NCI-H526 (cell line): ENCODE measurements at places on chromosomes 3 and 15.

GRCh38 chr15:90043530-90044010 is 42.4 kb downstream of the ZNF710 start:
- DNase-seq = no peak

- DNase-seq = no peak
These were observed 94.3 kb downstream of the UACA start for GRCh38 chr15:70669006-70669602.

GRCh38 chr3:128313935-128314334 is 152.8 kb downstream of the DNAJB8 start:
- DNase-seq = no peak

- DNase-seq = no peak
These were observed 76.4 kb downstream of the EFL1 start for GRCh38 chr15:82186161-82186560.

DNA sequence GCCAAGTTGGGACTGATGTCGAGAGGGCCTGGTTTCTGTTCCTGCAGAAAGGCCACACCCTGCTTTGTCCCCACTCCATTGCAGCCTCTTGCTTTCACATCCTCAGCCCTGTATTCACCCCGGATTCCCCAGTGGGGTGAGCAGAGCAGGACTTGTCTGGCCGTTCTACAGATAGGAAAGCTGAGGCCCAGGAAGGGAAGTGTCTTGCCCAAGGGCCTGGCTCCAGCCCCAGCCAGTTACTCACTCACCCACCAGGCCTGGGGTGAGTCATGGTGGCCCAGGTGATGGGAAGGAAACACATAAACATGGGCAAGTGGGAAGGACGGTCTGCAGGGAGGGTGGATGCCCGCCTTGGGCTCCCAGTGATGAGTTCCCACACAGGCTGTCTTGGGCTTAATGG is 6.1 kb upstream of the DUSP7 start:
- no peak for DNase-seq

DNA sequence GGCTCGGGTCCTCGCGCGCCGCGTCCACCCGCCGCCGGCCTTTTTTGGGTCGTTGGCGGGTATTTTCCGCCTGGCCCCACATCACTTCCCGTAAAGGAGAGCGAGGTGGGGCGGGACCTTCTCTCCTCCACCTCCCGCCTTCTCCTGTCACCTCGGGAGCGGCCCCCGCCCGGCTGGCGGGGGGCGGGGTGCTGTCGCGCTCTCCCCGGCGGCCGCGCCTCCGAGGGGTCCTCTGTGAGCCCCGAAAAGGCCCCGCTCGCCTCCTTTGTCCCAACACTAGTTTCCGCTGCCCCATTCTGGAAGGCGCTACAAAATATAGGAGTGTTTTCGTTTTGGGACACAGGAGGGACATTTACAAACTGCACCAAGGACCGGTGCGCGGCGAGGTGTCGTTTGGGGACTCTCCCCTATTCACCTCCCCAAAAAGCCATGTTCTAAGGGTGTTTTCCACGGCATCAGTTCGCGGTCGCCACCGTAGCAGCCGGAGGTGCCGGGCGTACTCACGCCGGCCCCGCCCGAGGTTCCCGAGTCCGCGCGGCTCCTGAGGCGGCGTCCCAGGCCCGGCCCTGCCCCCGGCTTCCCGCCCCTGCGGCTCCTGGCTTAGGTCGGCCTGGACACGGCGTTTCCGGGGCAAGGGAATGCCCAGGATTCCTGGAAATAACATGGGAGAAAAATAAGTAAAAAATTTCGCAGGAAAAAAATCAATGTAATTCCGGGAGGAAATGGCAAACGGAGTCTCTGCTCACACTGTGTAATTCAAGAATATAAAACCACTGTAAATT is at the start of gene RAB27A:
RAB27A (minus strand) TSS at position 68 of the 782 bp plus-strand sequence. CDS start 54,879 bp downstream, outside the sequence.
- DNase-seq = peak; percentile 88

DNA sequence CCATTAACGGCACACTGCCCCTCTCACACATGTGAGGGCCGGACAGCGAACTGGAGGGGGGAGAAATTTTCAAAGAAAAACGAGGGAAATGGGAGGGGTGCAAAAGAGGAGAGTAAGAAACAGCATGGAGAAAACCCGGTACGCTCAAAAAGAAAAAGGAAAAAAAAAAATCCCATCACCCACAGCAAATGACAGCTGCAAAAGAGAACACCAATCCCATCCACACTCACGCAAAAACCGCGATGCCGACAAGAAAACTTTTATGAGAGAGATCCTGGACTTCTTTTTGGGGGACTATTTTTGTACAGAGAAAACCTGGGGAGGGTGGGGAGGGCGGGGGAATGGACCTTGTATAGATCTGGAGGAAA is 1.5 kb downstream of the SOX2 start:
- no peak for DNase-seq

DNA sequence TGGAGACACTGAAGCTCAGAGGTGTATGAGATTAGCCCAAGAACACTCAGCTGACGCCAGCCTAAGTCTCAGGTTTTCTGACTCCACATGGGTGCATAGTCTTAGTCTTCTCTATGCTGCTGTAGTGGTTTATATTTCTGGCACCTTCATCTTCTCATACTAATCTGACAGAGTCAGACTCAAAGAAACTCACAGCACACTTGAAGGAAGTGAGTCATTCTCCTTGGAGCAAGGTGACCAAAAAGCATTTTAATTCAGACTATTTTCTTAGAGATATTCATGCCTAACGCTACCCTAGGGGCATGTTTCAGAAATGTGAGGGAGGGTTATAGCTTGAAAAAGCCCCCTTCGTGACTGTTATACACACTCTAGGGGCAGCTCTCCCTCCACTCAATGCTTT is 775.3 kb upstream of the ARPP21 start:
- no peak for DNase-seq

GRCh38 chr3:119819806-119820205 is 37.9 kb downstream of the NR1I2 start:
- DNase-seq = no peak

DNA sequence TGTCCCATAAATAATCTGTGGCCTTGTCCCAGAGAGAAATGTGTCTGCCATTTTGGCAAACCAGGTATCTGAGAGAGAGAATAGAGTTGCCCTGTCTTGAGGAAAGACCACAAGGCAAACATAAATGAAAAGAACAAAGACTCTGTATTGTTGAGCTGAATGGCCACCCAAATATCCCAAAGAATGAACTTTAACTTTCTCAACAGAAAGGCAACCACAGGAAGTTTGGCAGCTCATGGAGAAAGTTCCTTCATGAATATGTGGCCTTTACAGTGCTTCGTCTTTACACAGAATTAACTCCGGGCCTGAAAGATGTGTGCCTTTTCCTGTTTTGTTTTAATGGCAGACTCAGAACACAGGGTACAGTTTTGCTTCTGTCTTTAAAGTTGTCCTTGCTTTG is 41.4 kb upstream of the THBS1 start:
- no peak for DNase-seq

GRCh38 chr15:67025719-67026609 is 39.4 kb upstream of the SMAD3 start:
- DNase-seq = no peak

- DNase-seq = no peak
These were observed at the start of gene CCR1 for GRCh38 chr3:46208167-46208704. Gene CCR1 (minus strand): TSS chr3:46208313. CDS start chr3:46204313, 4,000 bp downstream.

GRCh38 chr3:16040991-16041390 is 133.5 kb upstream of the GALNT15 start:
- no peak for DNase-seq

DNA sequence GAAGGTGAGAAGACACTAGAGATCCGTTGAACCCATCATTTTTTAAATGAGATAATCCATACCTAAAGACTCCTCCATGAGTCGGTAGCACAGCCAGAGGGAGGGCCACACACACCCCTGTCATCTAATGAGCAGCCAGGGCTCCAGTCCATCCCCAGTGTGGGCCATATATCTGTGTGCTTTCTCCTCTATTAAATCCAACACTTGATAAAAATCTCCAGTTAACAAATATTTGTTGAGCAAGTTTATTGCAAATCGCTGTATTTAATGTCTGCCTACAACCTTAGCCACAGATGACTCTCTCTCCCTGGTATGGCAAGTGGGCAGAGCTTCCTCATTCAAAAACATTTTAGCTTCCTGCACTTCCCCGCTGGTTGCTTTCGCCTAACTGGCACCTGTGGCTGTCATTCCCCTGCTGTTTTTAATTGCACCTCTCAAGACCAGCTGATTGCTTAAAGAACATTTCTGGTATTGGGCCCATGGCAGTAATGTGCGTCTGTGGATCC is 82.8 kb downstream of the SMAD3 start:
- DNase-seq = no peak

DNA sequence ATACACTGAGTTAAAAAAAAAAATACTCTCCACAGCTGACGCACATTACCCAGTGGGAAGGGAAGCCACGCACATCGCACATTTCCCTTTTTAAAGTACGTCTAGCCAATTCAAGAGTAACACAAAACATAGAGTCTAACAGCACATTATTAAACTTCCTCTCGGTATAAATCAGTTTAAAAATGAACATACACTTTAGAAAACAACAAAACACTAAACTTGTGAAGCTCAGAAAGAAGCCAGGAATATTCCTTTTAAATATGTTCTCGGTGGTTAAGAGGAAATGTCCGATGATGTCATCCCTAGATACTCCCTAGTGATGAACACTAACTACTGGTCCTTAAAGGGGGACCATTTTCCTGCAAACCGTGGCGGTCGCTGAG is 721 bp downstream of the MYEF2 start:
- peak; percentile 74 for DNase-seq

DNA sequence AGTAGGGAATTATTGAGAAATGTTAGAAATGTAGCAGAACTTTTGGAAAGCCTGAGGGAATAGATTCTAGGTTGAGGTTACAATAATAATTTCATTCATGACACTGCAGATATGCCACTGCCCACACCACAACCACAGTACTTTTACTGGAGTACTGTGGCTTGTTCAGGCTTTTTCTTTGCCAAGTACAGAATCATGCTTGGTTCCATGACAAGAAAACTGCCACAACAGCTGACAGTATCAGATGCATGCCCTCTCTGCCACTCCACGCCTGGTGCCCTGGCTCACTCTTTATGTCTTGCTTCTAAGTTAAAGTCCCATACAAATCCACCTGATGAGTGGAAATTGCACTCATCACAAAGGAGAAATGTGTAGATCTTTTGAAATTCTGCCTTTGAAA is 398.6 kb downstream of the ZIC1 start:
- DNase-seq = no peak

GRCh38 chr3:13303410-13303809 is 116.7 kb downstream of the NUP210 start:
- DNase-seq = no peak

- DNase-seq = no peak
These were observed 103.2 kb downstream of the EPHB1 start for GRCh38 chr3:134898181-134898754.

GRCh38 chr3:147921051-147921450 is 511.9 kb downstream of the ZIC1 start:
- no peak for DNase-seq

- no peak for DNase-seq
These were observed 133.6 kb upstream of the ABHD17C start for GRCh38 chr15:80561500-80561899.

DNA sequence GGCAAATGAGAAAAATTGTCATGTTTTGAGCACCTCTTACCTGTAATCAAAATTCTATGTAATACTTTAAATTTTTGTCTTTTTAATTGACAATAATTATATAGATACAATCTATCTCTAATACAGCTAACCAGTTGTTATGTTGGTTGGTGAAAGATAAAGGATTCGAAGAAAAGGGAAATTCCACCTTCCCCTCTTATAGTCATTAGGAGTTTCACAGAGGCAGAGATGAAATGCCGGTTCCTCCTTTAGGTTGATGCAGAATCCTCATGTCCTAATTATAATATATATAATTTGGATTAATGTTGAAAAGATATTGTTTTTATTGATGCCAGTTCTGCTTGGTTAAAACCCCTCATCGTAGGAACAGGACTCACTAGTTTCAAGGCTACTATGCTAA is 67.1 kb downstream of the LRCH3 start:
- DNase-seq = no peak

DNA sequence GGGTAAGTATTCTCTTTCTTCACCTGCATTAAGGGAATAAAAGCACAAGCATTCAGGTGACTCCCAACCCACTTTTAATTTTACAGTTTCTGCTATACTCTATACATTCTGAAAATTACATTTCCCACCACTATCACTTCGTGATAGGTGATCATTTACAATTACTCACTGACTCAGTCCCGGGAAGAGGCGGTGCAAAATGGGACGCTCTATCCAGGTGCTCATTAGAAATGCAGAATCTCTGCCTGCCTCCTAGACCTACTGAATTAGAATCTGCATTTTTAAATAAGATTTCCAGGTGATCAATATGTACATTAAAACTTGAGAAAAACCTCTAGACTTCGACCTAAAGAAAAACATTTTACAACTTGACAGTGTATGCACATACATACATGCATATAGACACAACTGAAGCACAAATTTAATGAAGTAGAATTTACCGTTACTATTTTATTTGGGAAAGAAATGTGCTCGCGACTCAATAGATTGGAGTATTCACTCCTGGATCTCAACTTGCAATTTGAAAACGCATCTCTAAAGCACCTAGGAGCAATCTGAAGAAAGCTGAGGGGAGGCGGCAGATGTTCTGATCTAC is 598 bp upstream of the TGFBR2 start:
- DNase-seq = no peak

DNA sequence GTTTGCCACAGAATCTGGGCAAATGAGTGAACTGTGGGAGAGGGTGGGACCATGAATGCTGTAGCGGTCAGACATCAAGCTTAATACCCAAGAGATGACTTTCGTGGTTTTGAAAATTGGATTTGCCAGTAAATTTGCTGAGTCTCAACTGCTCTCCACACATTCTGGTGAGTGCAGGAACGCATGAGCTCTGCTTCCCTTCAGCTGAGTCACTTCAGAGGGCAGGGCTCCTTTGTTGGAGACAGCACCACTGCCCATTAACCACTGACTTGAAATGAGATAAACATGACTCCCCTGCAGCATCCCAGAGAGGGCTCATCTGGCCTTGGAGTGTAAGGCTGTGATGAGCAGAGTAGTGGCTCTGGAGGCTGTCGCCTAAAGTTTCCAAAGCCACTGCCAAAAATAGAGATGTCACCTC is 22.6 kb downstream of the RARRES1 start:
- DNase-seq = no peak

GRCh38 chr15:40468898-40469331 is 1.9 kb upstream of the CHST14 start:
- no peak for DNase-seq

DNA sequence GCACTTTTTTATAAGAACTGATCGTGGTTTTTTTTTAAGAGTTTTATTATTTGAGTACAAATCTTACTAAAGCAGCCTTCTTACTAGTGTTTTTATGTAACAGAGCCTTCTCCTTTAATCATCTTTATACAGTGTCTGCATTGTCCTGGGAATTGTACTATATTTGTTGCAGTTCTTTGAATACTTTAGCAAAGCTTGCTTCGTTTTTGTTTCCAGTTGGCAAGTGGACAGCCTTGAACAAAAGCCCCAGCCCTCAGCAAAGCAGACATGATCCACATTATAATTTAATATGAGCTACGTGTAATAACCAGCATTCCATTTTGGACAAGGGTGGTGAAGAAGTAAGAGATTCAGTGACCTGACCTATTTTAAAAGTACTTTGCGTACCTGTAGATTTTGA is 112.2 kb upstream of the FLNB start:
- no peak for DNase-seq

GRCh38 chr15:101174152-101174920 is 77.5 kb downstream of the CHSY1 start:
- DNase-seq = no peak
